ENCODE measurements at places on chromosomes 16 and 17.

DNA sequence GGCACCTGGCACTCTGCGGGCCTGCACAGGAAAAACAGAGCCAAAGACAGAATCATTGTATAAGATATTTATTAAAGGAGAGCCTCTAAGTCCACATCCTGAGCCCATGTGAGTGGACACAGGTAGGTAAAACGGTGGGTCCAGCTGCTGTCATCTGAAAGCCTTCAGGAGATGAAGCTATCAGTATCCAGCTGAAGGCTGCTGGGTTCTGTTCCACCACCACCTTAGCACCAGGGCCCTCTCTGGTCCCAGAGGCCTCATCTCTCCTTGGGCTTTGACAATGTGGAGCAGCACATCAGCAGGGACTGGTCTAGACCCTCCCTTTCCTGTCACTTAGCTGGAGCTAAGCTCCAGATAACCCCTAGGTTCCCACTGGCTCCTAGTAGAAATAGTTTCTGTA lies 7.3 kb downstream of the TMEM106A start:
- no peak for DNase-seq

GRCh38 chr17:76783146-76783545 lies 45.2 kb downstream of the MFSD11 start:
- DNase-seq, result no peak

DNA sequence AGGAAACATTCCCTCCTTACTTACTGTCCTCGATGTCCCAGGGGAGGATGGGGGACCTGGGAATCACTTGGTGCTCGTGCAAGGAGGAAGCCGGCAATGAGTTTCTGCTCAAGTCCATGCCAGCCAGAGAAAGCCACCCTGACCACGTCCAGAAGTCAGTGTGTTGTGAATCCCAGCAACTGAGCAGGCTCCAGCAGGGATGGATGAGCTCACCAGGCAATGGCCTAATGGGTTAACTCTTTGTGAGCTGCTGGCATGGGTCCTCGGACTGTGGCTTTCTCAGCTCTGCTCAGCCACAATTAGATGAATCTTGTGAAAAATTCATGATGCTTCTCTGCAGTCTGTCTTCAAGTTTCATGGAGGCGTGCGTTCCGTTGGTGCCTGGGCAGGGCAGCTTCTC lies at the start of gene PIRT:
Gene PIRT, minus strand, starts transcription at position 167 of the 400 bp plus-strand sequence. CDS start 12,442 bp downstream, outside the sequence.
- DNase-seq, result no peak

DNA sequence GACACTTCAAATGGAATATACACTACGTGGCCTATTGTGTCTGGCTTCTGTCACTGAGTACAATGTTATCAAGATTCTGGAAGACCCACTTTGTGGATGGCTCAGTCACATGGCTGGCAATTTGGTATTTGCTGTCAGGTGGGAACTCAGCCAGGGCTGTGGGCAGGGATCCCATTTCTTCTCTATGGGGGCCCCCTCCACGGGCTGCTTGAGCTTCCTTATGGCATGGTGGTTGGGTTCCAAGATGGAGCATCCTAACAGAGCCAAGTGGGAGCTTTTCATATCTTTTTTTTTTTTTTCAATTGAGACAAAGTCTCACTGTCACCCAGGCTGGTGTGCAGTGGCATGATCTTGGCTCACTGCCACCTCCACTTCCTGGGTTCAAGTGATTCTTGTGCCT lies 18.0 kb upstream of the CEP20 start:
- DNase-seq, result no peak

DNA sequence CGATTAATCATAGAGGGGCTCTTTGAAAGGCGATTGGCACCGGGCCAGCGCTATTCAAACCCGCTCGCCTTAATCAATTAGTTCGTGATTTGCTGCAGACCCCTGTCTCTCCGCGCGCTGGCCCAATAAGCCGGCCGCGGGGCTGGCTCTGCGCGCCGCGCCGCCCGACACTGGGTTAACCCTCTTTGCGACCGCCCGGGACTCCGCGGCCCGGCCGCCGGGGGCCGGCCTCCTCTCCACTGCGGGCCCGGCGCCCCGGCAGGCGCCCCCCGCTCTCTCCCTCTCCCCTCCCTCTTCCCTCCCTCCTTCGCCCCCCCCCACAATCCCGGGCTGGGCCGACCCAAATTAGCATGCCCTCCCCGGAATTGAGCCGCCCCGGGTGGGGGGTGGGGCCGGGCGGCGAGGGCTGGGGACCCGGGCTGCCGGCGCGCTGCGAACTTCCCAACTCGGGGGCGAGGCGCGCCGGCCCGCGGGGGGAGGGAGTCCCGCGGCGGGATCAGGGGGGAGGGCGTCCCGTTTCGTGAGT lies 428 bp upstream of the SALL1 start:
- no peak for DNase-seq

- no peak for DNase-seq
Observed at GRCh38 chr16:90040152-90041023, 21.1 kb upstream of the DBNDD1 start.

DNA sequence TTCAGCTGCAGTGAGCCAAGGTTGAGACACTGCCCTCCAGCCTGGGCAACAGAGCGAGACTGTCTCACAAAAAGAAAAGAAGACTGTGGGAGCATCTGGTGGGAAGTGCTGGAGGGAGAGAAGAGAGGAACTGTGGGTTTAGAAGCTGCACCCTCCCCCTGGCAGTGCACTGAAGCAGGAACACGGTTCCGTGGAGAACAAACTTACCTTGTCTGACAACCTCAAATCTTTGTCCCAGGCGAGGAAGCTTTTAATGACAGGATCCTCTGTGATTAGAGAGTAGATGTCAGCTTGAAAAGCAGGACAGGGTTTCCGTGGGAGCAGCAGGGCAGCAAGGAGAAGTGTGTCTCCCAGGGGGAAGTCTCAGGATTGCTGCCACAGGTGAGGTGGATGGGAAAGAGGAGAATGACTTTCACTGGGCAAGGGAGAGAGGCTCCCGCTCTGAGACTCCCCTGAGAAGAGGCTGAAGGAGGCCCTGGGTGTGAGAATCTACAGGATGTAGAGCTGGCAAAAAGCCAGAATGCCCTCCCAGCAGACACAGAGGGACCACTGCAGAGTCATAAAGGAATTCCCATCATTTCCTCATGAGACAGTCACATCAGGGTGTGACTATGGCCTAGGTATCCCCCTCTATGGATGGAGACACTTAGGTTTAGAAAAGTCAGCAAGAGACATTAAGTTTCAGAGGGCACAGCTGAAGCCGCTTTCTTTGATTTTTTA lies 22.9 kb downstream of the PRR11 start:
- no peak for DNase-seq

DNA sequence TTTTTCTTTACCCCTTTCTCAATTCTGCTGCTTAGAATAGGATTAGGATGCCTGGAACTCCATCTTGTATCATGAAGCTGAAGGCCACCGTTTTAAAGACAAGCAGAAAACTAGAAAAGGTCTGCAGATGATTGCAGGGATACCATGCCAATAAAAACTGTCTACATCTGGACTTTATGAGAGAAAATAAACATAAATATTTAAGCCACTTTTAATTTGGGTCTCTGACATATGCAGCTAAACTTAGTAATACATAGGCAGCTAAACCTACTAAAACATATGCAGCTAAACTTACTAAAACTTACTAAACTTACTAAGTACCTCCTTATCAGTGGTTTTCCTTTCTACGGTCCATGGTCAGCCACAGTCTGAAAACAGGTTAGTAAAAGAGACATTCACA lies 48.4 kb downstream of the FBXL20 start:
- no peak for DNase-seq

DNA sequence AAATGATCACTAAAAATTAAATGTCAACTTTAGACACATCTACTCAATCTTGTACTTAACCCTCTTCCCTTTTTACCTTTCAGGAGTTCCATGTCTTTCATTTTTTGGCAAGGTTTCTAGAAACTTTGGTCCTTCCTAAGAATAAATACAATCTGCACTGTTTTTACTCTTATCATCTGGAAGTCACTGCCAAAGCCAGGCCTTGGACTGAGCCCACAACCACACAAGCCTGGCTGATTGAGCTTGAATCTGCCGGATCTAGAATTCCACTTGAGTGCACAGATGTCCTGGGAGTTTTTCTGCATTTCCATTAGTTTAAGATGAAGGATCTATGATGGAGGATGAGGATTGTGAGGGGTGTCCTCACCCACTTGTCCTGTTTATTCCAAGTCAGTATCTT lies 126.1 kb downstream of the VPS53 start:
- DNase-seq, result no peak

- no peak for DNase-seq
Observed at GRCh38 chr17:34242587-34243363, 12.3 kb upstream of the CCL2 start.

DNA sequence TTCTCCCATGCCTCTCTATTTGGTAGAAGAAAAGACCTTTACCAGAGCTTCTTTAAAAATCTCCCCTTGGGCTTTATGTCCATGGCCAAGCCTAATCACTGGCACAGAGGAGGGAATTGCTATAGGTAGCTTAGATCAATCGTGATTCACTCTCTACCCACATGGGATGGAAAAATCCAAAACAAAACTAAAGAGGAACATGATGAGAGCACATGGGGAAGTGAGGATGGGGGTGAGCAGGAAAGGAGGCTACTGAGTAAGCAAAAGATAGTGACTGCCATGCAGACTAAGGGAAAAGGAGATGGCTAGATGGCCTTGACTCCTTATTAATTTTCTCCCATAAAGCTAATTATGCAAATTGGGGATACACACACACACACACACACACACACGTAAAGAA lies 201.2 kb downstream of the HS3ST3A1 start:
- no peak for DNase-seq

DNA sequence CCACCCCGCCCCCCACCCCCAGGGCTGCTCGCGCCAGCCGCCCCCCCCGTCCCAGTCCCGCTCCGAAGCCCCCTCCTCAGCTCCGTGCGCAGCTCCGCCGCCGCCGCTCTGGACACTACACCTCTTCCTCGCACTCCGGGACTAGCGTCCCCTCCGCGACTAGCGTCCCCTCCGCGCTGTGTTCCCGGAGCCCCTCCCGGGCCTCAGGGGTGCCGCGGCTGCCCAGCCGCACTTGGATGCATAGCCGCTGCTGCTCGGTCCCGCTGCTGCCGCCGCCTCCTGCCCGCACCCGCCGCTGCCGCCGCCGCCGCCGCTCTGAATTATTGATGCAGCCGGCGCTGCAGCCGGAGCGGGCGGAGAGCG lies at the start of gene CBLN1:
Gene CBLN1, minus strand, starts transcription at position 359 of the 363 bp plus-strand sequence. CDS start 373 bp downstream, outside the sequence.
- no peak for DNase-seq

GRCh38 chr17:64135000-64135399 lies 5.1 kb upstream of the ERN1 start:
- DNase-seq, result no peak
